ENCODE measurements at places on chromosomes 5 and 9.
A peak's percentile ranks its signal among the peaks of the same experiment; 100 is the strongest.

DNA sequence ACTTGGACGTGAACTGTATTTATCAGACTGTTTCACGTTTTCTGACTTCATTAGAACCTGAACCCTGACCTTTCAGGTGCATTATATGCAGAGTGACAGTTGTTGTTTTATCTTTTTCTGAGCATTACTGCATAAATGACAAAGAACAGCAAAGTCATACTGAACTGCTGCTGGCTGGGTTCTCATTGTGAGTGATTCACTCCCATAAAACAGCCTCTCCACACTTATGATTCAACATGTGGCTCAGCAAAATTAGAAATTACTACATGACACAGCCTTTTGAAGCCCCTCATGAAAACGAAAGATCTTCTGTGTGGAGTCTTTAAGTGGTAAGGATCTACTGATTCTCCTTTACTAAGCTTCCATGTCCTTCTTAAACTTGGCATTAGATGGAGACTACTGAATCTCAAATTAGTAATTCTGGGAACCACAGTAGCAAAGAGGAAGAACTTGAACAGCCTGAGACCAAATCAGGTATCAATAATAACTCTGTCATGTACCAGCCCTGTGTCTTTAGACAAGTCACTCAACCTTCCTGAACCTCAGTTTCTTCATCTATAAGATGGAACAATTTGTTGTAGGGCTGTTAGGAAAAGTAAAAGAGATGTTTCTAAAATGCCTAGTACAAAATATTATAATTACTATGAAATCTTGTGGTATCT lies 172.3 kb upstream of the GNA14 start:
- peak; percentile 83 for DNase-seq

- peak; percentile 87 for DNase-seq
Observed at GRCh38 chr9:87567571-87567970, 69.9 kb downstream of the DAPK1 start.

GRCh38 chr5:167881041-167881440 lies 410.4 kb upstream of the WWC1 start:
- DNase-seq = no peak

GRCh38 chr9:4048441-4048840 lies 251.4 kb downstream of the GLIS3 start:
- peak; percentile 47 for DNase-seq

DNA sequence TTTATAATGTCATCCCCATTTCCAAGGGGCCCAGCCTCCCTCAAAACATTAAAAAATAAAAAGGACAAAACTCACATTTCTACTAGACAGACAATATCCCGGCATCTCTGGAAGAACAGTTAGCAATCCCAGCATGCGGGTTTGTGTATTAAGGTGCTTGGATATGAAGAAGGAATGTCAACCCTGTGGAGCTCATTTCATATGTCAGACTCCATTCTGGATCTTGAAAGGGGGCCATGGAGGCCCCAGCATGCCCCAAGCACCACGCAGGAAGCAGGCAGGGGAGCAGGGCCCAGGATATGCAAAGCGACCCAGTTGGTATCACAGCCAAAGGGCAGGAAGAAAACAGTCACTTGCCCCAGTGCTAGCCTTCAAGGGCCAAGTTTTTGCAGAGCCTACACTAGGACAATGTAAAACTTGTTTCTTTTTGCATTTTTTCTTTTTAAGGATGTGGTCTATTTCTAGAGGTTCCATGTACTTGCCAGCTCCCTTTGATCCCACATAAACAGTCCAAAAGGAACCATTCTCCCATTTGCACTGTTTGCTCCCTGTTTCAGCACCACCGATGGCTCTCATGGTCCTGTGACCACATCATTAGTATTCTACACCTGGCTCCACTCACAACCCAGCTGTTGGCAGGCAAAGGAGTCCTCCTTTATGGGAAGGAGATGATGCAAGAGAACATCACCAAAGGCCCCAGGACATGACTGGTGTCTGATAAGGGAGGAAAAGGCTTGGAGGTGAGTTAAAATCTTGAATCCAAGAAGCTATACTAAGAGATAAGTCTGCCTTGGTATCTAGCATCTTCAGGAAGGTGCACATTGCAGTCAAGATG lies 58.3 kb downstream of the FGF1 start:
- DNase-seq = no peak

DNA sequence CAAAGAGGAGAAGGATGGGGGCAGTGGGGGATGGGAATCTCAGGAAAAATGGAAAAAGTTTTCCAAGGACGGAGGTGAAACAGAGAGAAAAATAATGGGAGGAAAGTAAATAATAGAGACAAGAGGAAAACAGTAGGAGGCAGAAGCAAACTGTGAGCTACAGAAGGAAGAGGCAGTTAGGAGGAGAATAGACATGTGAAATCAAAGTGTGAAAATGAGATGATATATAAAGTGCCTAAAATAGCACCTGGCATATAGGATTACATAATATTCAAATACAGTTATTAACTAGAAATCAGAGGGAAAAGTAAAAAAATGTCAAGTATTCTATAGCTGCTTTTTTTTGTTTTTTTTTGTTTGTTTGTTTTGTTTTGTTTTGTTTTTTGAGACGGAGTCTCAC lies 44.0 kb upstream of the PLIN2 start:
- DNase-seq = no peak

- peak; percentile 30 for DNase-seq
Observed at GRCh38 chr9:88706193-88707113, 171.5 kb downstream of the NXNL2 start.

- no peak for DNase-seq
Observed at GRCh38 chr9:133712221-133713100, 25.7 kb downstream of the SARDH start.

DNA sequence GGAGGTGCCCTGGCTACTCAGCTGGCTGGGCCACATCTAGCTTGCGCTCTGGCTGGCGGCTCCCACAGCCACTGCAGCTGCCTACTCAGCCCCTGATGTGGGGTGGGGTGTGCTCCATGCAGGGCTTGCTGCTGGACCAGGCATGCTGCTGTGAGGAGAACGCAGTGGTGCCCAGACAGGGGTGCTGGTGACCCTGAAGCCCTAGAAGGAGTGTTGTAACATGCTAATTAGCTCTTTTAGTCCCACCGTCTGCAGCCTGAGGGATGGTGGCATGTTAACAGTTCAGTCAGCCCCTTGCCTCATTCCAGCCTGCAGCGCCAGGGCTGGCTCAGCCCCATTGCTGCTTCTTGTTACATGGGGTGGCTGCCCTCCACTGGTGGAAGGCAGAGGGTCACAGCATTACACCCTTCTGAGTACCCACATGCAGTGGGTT lies 642.3 kb downstream of the DMRTA1 start:
- no peak for DNase-seq

DNA sequence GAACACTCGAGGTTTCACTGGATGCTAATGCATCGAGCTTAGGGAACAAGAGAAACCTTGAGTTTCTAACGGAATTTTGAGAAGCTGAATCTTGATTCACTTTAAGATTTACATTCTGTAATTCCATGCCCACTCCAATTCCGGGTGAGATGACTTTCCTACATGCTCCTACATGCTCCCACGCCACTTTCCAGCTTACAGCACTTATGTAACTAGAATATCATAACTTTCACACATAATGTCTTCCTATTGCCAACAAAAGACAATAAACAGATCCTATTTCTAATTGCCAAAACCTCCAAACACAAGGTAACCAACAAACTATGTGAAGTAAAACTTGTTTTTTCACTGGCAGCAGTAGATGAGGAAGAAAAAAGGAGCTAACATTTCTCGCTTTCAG lies 72.9 kb downstream of the ECPAS start:
- no peak for DNase-seq

- no peak for DNase-seq
Observed at GRCh38 chr5:28226407-28226806, 1188.0 kb upstream of the CDH9 start.

- DNase-seq = peak; percentile 45
Observed at GRCh38 chr5:40619421-40619820, 60.3 kb upstream of the PTGER4 start.

GRCh38 chr5:111635916-111636570 lies 121.0 kb downstream of the NREP start:
- peak; percentile 80 for DNase-seq

- DNase-seq = no peak
Observed at GRCh38 chr5:149240354-149240998, 31.2 kb upstream of the AFAP1L1 start.

DNA sequence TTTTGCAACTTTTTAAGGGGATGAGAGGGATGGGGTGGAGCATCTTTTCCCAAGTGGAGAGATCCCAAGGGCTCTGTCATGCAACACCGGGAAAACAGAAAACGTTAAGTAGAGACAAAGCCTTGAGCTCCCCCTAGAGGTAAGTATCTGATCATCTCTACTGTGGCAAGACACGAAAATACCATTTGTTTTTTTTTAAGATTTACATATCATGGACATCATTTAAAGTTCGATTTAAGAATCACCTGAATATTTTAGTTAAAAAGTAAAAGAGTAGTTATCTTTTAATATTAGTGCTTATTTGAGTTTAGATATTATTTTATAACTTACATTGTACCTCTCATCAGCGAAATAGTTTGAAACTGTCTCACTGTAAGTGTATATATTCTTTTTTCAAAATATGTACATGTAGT lies 200.4 kb downstream of the LRRC70 start:
- peak; percentile 46 for DNase-seq

DNA sequence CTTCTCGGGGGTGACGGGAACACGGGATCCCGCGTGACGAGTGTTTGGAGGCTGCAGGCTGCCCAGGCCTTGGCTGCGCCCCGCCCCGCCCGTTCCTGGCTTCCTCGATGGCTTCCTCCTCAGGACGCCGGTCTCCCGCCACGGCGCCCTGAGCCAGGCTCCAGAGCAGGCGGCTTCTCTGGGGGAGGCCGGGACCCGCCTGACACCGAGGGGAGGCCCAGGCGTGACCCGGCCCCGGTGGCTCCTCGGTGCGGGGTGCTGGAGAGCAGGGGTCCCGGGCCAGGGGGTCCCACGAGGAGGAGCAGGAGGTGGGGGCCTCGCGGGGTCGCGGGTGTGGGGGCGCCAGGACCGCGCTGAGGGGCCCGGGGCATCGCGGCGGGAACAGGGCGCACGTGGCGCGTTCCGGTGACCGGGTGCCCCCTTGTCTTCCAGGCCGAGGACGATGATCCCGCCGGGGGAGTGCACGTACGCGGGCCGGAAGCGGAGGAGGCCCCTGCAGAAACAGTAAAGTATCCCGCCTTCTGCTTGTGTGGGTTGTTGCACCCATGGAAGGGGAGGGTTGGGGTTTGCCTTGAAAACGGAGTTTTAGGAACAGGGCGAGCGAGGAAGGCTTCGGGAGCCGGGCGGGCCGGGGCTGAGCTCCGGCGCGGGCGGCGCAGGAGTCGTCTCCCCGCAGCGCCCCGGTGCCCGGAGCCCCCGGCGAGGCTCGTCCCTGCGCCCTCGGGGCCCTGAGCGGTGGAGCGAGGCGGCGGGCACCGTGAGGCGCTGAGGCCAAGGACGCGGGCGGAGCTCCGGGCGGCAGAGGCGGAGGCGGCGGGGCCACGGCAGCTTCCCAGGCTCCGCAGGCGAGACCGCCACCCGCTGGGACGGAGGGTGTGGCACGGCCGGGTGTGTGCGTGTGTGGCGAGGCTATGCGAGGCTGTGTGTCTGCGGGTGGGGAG lies 22.2 kb downstream of the AHRR start:
- peak; percentile 70 for DNase-seq

DNA sequence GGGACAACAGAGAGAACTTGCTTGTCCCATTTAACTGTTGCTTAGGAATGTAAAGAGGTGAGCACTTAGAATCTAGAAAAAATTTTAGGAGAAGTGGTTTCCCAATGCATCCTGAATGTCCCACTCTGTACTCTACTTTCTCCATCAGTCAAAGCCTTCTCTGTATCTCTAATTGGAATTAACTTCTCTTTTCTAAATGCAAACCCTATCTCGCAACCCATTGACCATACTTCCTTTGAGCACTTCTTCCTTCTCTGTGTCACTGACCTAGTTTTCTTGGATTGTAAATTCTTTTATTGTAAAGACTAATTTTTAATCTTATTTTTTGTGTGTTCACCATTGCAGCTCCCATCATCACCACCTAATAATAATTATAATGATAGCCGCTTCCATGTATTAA lies 33.3 kb downstream of the ADRB2 start:
- DNase-seq = no peak

DNA sequence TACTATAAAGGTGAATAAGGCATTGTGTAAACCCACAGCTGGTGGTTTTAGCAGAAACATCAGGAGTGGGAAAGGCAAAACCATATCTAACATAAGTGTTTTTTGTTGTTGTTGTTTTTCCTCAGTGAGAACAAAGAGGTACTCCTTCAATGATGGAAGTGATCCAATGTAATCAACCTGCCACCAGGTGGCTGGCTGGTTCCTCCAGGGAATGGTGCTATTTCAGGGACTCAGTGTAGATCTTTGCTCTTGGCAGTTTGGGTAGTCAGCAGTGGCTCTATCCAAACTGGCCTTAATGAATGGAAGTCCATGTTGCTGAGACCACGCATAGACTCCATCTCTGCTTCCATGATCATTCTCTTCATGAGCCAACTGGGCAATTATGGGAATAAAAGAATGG lies 10.8 kb downstream of the DMRTA1 start:
- DNase-seq = no peak

DNA sequence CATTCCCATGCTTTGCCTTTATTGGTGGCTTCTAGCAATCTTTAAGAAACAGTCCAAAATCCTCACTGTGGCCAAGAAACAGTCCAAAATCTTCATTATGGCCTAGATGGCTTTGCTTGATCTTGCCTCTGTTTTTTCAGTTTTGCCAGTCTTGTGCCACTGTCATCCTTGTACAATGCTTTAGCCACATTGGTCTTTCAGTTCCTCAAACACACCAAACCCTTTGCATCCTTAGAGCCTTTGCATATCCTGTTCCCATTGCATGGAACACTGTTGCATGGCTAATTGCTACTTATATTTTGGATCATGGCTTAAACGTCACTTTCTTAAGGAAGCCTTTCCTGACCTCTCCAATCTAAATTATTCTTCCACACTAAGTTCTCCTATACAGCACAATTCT lies 22.1 kb downstream of the MRRF start:
- DNase-seq = no peak

DNA sequence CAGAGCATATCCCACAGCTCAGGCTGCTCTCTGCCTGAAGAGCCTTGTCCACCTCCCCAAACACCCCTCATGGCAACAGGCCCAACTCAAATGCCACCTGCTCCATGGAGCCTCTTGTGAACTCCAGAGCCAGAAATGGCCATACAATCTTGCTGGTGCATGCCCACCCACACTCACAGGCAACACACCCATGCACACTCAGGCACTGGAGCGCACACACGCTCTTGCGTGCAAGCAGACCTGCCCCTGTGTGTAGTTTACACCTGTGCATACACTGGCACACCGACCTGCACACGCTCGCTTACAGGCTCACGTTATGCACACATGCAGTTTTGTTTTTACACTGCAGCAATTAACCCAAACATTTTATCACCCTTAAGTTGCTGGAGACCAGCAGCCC lies 40.0 kb downstream of the HRH2 start:
- DNase-seq = no peak

GRCh38 chr5:132202711-132203463 lies 24.8 kb downstream of the P4HA2 start:
- DNase-seq = no peak

- peak; percentile 51 for DNase-seq
Observed at GRCh38 chr5:24381861-24382489, 262.8 kb downstream of the CDH10 start.

- peak; percentile 8 for DNase-seq
Observed at GRCh38 chr5:160466889-160467554, 45.4 kb downstream of the PTTG1 start.
